ENCODE measurements at places on chromosomes 16 and 17.

GRCh38 chr17:17811381-17812210 is 25.2 kb downstream of the SREBF1 start:
- DNase-seq = no peak

GRCh38 chr16:88910284-88911135 is 44.0 kb upstream of the PABPN1L start:
- no peak for DNase-seq

- no peak for DNase-seq
Measured at GRCh38 chr17:44115585-44116415, 7.6 kb downstream of the HDAC5 start.

GRCh38 chr16:47519037-47519436 is 57.9 kb downstream of the PHKB start:
- DNase-seq = no peak

DNA sequence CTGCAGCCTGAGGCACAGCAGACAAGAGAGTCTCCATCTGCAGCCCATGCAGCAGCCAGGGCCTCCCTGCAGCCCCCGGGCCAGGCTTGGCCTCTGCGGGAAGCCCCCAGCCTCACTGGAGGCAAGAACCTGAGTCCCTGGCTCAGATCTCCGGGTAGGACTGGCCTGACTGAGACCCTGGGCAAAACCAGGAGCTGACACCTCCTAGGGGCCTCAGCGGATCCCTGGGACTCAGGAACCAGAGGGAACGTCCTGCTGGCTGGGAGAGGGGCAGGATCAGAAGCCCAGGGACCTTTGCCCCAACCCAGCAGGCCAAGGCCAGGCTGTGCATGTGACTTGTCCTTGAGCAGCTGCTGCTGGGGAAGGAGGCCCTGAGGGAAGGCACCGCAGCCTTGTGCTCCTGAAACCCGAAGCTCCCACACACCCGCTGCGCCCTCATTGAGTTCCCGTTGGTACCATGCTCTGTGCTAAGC is 1.7 kb upstream of the PRSS21 start:
- no peak for DNase-seq

GRCh38 chr16:78363843-78364555 is 264.5 kb downstream of the WWOX start:
- no peak for DNase-seq

DNA sequence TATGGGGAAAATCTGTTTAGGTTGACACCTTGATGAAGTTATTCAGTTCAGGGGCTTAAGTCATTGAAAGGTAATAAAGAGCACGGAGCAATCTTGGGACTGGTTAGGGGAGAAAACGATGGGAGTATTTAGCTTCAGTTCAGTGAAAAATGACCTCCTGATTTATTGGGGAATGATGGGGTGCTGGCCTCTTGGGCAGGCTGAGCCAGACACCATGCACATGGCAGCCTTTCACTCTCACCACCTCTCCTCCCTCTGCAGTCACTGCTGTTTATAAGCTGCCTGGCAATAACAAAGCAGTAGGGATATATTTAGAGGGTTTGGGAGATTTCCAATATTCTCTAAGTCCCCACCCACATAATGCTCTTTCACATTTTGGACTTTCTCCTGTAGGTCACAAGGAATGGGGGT is 140.5 kb upstream of the HS3ST2 start:
- DNase-seq = no peak

GRCh38 chr16:29912087-29912486 is 11.8 kb downstream of the ASPHD1 start:
- no peak for DNase-seq

- DNase-seq = no peak
Measured at GRCh38 chr17:75551266-75551665, 25.8 kb downstream of the LLGL2 start.

DNA sequence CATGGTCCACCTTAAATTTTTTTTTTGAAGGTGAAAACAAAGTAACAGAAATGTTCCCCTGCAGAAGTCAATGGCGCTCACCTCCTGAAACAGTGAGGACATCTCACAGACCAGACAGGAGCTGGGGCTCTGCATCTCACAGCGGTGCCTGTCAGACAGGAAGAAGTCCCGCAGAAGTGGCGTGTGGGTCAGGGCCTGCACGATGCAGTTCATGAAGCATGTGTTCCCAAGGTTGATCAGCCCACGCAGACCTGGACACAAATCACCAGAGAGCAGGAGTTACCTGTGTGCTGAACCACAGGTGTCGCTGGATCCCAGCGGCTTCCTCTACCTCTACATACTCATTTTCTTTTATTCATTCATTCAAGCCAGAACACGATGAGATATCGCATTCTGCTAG is 24.9 kb downstream of the USP22 start:
- DNase-seq = no peak

DNA sequence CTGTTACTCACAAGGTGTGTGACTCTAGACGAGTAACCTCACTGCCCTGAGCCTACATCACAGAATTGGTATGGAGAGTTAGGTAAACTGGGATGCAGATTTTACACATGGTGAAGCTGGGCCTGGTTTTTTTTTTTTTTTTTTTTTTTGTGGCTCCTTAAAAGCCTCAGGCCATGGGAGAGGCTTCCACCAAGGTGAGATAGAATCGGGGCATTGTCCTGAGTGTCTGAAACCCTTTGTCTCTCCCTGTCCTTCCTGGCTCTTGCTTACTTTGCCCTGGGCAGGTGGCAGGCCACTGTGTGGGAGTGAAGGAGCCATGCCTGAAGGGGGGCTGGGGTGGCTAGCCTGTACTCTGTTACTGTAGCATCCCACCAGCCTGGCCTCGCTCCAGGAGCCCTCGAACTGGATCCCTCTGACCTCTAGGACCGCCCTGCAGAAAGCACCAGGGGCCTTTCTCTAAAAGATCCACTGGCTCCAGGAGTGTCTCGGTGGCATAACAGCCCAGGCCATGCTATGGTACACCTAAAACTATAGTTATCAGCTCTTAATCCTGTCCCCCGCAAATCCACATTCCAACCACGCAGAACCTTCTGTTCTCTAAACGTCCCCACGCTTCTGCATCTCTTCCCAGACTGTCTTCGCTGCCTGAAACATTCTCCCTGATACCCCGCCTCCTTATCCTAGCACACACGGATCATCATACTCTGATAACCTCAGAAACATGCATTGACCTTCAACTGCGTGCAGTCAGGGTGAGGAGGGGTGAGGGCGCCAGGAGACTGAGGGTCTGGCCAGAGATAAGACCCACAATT is 1.7 kb upstream of the SLC13A2 start:
- no peak for DNase-seq

DNA sequence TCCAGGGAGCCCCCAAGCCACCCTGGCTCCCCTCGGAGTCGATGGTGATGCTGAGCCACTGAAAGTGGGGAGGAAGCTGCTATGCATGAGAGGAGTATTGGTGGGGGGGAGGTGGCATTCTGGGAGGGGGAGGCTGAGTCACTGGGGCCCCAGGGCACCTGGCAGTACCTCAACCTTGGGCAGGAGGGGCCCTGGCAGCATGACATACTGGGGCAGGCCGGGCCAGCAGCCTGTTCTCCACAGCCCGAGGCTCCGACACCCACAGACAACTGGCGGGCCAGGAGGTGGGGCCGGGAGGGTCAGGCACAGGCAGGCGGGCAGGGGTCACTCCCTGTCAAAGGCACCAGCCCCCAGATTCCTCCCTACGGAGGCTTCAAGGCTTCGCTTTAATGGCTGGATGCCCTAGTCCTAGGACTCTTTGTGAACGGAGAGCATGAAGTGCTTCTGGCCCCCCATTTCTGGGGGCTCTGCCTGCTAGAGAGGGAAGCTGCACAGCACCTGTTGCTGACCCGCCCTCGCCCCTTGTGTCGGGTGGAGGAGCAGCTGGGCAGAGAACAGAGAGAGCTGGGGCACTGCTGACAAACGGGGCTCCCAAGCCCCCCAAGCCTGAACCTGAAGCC is 928 bp downstream of the CASKIN2 start:
- no peak for DNase-seq

- no peak for DNase-seq
Measured at GRCh38 chr17:33267271-33267790, 25.8 kb downstream of the ASIC2 start.

GRCh38 chr16:27458258-27458657 is 56.3 kb downstream of the IL21R start:
- DNase-seq = no peak

GRCh38 chr16:4328782-4329775 is 13.2 kb downstream of the GLIS2 start:
- no peak for DNase-seq

- no peak for DNase-seq
Measured at GRCh38 chr16:11001611-11002010, 57.2 kb downstream of the CLEC16A start.

DNA sequence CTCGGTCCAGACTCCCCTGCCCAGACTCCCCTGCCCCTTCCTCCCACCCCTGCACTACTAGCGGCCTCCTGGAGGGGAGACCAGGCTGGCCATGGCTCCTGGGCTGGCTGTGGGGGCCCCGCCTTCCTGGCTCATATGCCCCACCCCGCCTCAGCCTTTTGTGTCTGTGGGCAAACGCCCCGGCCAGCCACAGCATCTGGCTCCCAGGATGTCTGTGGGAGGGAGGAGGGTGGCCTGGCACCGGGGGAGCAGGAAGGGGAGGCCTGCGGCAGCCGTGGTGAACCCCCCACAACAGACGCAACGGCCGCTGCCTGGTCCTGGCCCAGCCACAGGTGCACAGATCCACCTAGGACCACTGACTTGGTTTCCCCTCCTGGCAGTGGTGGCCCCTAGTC is 32.9 kb downstream of the BAHCC1 start:
- no peak for DNase-seq

DNA sequence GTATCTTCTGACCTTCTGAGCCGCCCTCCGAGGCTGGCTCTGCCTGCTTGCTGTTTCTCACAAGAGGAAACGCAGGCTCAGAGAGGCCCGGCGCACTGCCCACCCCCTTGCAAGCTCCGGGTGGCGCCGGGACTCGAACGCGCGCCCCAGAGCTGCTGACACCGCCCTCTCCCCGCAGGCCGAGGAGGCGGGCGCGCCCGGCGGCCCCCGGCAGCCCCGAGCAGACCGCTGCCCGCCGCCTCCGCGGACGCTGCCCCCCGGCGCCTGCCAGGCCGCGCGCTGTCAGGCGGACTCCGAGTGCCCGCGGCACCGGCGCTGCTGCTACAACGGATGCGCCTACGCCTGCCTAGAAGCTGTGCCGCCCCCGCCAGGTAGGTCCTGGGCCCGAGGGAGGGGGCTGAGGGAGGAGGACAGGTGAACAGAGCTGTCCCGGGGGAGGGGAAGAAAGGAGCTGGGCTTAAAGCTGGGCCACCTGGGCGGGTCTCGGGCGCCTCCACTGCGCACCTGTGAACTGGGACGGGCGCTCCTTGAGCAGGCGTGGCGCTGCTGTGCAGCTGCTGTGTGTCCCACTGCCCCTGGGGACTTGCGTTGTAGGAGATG is 18.2 kb downstream of the WFDC1 start:
- DNase-seq = no peak

DNA sequence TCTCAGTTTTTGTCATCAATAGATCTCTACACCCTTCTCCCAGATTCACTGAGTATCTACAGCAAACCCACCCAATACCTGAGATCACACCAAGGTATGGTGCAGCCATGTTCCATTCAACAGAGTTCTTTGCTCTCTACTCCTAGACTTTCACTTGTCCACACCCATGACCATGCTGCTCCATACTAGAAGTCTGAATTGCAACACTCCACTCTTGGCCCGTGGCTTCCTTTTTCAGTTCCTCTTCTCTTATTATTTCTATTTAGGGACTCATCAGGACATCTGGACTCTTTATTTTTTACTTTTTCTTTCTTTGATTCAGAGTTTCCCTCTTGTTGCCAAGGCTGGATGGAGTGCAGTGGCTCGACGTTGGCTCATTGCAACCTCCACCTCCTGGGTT is 37.1 kb downstream of the YWHAE start:
- no peak for DNase-seq

DNA sequence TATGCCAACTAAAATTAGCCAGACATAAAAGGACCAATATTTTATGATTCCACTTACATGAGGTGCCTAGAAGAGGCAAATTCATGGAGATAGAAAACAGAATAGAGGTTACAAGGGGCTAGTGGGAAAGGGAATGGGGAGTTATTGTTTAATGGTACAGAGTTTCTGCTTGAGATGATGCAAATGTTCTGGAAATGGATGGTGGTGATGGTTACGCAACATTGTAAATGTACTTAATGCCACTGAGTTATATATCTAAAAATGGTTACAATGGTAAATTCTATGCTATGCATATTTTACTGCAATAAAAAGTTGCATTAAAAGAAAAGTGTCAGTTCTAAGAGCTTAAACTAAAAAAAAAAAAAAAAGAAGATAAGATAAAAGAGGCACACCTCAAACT is 17.9 kb downstream of the MT1X start:
- no peak for DNase-seq

DNA sequence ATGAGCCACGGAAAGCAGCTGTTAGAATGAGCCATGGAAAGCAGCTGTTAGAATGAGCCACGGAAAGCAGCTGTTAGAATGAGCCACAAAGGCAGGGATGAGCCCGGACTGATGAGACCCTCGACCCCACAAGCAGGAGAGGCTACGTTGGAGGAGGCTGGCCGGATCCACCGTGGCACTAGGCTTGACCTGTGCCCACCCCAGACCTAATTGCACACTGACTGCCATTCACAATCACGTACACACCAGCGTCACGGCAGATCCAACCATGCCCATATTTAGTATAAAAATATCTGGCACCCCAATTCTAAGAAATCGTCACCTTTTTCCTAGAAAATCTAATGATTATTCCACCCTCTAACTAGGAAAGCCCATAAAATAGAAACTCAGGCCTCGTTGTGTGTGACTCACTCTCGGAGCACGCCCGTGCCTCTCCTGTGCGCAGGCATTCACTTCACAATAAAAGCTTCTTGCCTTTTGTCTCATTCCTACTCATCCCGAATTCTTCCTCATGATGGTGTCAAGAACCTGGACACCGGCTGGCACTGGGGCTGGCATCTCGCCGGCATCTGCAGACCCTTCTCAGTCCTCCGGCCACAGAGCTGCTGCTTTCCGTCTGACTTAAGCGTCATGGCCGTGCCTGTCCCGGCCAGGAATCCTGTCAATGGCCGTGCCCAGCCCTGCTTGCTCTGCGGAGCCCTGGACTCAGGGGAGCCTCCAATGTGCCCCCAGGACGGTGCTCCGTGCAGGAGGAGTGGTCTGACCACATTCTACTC is 5.5 kb upstream of the SECTM1 start:
- DNase-seq = no peak
